ENCODE measurements at places on chromosomes 5 and 9.

DNA sequence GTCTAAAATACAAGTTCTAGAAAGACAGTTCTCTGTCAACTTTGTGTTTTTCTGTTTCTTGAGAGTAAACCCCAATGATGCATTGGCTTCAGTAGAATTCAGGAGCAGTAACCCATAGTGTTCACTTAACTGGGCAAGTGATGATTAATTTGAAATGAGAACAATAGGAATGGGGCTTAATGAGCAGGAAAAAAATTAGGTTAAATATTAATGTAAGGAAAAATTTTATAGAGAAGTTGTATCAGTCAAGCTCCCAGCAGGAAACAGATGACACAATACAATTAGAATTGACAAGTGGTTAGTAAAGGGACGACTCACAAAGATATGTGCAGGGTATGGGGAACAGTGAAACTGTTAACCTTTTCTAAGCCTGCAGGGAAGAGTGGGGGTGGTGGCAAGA, 38.2 kb downstream of the ENTREP1 start:
- DNase-seq = no peak

DNA sequence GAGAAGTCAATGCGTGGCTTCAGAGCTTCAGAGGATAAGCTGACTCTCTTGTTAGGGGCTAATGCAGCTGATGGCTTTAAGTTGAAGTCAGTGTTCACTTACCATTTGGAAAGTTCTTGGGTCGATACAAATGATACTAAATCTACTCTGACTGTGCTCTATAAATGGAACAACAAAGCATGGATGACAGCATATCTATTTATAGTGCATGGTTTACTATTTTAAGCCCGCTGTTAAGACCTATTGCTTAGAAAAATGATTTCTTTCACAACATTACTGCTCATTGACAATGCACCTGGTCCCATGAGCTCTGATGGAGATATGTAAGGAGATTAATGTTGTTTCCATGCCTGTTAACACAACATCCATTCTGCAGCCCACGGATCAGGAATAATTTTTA, 435.7 kb downstream of the MAT2B start:
- DNase-seq = no peak

DNA sequence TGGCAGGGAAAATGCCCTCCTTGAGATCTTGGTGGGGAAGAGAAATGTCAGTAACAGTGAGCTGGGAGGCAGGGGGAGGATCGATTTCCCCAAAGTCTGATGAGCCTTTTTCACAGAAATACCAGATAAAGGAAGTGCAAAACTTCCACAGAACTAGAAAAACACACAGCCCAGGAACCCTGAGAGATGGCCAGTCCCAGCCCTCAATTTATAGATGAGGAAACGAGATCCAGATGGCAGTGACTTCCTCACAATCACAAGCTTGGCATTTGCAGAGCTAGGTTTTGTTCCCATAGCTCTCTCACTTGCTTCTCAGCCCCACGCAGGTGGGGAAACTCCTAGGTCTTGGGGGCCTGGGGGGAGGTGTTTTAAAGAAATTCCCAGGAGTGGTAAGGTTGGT, 3.8 kb upstream of the GGTA1 start:
- DNase-seq = no peak

- DNase-seq = peak; percentile 10
Measured at GRCh38 chr5:1737790-1738405, 61.7 kb downstream of the MRPL36 start.

GRCh38 chr9:80285326-80285725, 713.6 kb downstream of the TLE4 start:
- DNase-seq = no peak

GRCh38 chr5:142886211-142886610, 116.0 kb downstream of the ARHGAP26 start:
- no peak for DNase-seq

- DNase-seq = no peak
Measured at GRCh38 chr5:108536321-108536720, 154.4 kb upstream of the FBXL17 start.

DNA sequence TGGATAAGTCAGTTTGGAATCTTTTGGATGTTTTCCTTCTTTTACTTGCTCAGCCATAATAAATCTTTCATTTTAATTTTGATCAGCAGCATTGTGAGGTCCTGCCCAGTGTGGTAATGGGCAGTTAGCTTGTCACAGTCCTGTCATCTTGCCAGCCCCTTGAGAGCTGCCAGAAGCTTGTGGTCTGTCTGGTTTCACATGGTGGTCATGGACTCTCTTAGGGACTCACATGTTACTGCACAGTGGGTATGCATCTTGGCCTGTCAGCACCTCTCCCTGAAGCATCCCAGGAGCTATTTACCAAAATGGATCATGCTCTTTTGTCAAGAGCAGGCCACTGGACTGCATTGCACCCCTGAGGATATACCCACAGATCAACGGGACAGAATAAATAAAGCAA, 60.3 kb downstream of the DAPK1 start:
- DNase-seq = no peak

GRCh38 chr5:150144246-150144801, 11.3 kb downstream of the PDGFRB start:
- no peak for DNase-seq

- no peak for DNase-seq
Measured at GRCh38 chr9:7392148-7392547, 407.4 kb downstream of the DMAC1 start.

- DNase-seq = no peak
Measured at GRCh38 chr5:107466233-107466769, 204.4 kb downstream of the EFNA5 start.

DNA sequence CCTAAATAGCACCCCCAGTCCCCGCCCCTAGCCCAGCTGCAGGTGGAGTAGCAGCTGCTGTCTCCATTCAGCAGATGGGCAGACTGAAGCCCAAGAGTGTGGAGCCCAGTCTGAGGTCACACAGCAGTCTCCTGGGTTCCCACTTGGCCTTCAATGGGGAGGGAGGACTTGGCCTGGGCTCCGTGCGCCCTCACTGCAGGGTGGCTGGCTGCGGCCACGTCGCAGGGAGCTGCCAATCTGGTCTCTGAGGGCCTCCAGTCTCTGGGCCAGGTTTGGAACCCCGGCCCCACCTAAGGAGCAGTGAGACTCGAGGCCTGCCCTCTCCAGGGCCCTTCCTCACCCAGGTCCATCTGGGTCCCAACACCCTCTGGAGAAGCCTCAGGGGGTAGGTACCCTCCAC, 7.4 kb downstream of the KIF12 start:
- no peak for DNase-seq

DNA sequence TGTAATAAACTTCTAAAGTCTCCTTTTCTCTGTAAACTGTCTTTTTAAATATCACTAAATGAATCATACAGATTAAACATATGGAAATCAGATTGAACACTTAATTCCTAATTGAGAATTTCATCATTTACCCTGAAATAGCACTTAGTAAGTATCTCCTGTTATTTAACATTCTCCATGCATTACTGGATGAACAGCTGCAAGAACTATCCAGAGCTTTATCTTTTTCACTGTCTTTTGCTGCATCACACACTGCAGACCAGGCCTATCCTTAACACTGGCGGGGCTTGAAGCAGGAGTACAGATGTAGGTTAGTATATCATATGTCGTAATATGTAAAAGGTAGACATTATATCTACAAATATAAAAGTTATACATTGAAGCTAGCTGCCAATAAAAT, 108.7 kb upstream of the EFNA5 start:
- DNase-seq = no peak

DNA sequence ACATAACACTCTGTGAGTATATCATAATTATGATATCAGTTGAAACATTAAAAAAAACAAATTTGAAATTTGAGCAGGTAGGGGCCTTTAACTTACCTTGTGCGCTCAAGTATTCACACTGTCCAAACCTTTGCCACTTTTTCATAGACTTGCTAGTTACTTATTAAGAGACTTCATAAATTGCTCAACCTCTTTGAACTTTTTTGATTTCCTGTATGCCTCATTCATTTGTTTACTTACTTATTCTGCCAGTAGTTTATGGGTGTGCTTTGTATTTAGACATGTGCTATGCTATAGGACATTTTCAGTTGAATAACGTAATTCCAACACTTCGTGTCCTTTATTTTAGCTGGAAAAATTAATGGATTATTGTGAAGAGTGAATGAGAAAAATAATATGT, 204.8 kb downstream of the HCN1 start:
- no peak for DNase-seq

DNA sequence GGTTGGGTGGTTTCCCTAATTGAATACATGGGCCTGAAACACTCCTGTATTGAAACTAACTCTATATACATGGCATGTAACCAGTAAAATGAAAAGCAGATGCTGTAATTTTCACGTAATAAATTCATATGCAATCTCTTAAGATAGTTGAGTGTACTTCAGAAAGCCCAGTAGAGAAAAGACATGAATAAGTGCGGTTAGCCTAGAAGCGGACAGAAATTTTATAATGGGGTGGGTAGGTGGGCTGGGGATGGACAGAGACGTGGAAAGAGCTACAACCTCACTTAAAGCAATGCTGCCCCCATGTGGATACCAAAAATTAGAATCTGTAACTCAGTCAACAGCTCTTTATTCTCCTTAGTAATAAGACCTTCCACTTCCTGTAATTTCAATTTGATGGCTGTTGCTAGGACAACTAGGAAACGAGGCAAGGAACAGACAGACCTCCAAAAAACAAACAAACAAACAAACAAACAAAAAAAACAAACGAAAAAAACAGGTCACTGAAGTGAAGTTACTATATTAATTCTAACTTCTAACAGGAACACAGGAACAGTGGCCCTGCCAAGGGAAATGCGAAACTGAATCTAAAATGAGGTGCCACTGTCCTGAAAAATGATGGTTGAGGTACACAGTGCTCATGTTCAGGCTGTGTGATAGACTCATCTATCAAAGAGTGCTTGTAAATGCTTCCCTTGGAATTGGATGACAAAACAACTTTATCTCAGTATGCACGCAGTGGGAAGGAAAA, 103.4 kb upstream of the GNA14 start:
- DNase-seq = no peak

DNA sequence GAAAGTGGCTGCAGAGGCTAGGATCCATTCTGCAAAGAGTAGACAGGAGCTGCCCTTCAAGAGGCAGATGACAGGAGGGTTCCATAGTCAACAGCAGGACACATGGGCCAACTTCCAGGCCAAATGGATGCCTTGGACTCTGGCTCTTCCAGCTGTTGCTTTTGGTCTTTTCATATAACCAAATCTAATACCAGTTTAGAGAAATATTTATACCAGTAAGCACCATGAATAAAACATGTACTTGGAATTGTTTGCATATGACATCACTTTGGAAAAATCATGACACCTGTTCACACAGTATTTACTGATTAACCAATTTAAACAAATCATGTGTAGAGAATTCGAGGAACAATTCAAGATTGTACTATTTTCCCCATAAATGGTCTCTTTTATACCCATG, 481.3 kb downstream of the DMRT2 start:
- DNase-seq = no peak

GRCh38 chr9:69223605-69224004, 49.5 kb downstream of the TJP2 start:
- DNase-seq = no peak

- no peak for DNase-seq
Measured at GRCh38 chr5:116234681-116235080, 149.9 kb downstream of the COMMD10 start.

DNA sequence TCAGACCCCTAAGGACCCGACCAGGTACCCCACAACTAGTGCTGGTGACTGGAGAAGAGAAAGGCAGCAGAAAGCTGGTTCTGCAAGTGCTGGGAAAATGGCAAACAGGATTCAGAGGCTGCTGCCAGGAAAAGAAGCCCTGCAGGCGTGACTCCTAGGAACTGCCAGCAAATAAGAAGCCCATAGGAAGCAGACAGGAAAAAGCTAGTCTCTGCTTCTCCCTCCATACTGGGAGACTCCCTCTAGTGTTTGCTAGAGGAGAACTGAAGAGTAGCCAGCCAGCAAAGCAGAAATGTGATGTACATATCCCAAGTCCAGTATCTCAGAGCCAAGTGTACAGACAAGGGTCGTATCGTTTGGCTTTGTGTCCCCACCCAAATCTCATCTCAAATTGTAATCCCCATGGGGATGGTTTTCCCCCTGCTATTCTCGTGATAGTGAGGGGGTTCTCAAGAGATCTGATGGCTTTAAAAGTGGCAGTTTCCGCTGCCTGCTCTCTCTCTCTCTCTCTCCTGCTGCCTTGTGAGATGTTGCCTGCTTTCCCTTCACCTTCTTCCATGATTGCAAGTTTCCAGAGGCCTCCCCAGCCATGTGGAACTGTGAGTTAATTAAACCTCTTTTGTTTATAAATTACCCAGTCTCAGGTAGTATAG, 38.1 kb upstream of the TUSC1 start:
- no peak for DNase-seq

- DNase-seq = no peak
Measured at GRCh38 chr5:445591-445990, 2.6 kb downstream of the EXOC3 start.

- DNase-seq = no peak
Measured at GRCh38 chr5:179371121-179371510, 25.9 kb upstream of the ADAMTS2 start.

DNA sequence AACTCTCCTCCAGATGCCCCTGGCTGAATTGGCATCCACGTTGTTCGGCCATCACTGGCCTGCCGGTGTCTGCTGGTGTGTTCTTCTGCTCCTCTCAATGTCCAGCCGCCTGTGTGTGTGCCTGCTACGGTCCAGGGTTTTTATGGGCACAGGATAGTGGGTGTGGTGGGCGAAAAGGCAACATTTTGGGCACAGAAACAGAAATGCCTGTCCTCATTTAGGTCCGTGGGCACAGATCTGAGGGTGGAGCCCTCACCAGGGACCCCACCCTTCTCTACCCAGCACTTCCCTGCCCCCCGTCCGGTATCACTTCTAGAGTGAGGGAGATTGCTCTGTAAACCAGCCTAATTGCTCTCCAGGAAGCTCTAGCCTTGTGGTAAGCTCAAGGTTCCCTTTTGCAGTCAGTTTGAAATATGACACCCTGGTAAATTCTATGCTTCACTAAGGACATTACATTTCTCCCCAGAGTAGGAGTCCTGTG, 410.1 kb downstream of the MAT2B start:
- no peak for DNase-seq

DNA sequence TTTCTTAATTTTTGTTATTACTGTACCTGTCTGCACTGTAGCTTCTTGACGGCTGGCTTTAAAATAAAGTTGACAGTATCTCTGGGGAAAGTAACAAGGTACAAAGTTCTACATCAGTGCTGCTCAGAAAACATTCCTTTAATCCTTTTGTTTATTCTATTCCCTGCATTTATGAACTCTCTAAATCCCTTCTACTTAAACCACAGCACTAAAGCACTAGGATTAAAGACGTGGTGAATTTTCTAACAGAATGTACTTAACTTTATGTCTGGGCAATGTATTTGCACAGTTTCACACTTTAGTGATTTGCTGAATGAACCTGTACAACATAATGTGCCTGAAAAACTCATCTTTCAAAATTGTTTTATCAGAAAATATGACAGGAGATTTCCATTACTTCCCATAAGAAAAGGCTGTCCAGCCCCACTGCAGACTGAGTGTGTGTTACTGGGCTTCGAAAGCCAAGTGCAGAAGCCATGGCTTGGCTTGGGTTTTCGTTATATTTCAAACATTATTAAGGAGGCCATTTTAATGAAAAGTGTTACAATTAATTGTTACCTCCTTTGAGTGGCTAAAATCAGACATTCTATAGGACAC, 43.8 kb downstream of the LHFPL2 start:
- DNase-seq = no peak

Data from T follicular helper cell (primary cell).